NCI-H774 (cell line): ENCODE measurements at places on chromosomes 6 and 20.

- peak; percentile 78 for DNase-seq
Observed at GRCh38 chr6:3228046-3228671, 706 bp upstream of the TUBB2B start.

- DNase-seq: no peak
Observed at GRCh38 chr6:52457096-52457495, 37.0 kb downstream of the EFHC1 start.

- DNase-seq: no peak
Observed at GRCh38 chr6:35365594-35366203, 23.3 kb downstream of the PPARD start.

DNA sequence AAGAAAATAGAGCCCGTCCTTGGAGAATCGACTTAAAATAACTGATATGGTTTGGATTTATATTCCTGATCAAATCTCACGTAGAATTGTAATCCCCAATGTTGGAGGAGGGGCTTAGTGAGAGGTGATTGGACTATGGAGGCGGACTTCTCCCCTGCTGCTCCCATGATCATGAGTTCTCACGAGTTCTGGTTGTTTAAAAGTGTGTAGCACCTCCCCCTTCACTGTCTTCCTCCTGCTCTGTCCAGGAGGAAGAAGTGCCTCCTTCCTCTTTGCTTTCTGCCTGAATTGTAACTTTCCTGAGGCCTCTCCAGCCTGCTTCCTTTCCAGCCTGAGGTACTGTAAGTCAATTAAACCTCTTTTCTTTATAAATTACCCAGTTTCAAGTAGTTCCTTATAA is 529.2 kb downstream of the HAO1 start:
- no peak for DNase-seq

DNA sequence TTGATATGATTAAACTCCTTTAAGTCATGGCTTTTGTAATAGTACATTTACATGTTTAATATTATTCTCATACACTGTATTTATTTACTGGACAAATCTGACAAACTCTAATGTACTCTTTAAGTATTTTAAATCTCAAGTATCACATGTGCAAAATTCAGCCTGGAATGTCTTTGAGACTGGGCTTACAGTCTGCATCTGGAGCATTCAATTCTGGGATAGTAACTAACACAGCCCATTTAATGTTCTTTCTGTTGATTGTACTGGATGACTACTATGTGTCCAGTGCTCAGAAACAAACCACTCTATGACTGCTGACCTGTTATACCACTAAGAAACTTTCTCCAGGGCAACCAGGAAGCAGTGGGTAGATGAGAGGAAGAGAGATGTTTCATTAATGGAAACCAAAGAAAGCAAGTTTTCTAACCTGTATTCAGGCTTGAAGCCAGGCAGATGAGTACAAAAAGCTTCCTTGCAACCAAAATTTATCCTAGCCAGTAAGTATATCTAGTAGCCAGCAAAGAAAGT is 26.8 kb downstream of the FBXL4 start:
- no peak for DNase-seq

GRCh38 chr6:6927521-6928361 is 180.0 kb upstream of the RREB1 start:
- DNase-seq: no peak

GRCh38 chr6:18493382-18493891 is 106.3 kb downstream of the RNF144B start:
- no peak for DNase-seq

DNA sequence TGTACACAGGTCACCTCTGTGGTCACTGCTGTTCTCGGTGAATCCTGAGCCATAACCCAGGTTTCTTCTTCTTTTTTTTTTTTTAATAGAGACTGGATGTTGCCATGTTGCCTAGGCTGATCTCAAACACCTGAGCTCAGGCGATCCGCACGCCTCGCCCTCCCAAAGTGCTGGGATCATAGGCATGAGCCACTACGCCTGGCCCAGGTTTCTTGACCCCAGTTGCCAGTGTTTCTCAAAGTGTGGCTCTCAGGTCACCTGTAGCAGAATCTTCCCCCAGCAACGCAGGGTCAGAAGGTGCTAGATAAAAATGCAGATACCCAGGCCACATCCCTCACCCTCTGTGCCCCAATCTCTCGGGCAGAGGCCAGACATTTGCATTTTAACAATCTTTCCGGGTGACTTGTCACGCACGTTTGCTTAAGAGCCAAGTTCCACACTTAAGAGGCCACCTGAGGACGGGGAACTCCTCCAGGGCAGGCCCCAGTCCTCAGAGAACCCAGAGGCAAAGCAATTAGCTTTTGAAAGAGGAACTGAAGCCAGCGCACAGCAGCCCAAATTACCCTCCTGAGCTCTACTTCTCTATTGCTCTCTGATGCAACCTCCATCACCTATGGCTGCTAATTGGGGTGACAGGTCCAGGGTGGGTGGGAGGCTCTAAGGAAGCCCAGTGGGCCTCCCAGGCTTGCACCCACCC is 81.8 kb downstream of the NFATC2 start:
- DNase-seq: no peak

- DNase-seq: peak; percentile 28
Observed at GRCh38 chr20:17228624-17229061, 1.8 kb downstream of the PCSK2 start.

- DNase-seq: no peak
Observed at GRCh38 chr6:56620229-56620868, 22.3 kb downstream of the DST start.

DNA sequence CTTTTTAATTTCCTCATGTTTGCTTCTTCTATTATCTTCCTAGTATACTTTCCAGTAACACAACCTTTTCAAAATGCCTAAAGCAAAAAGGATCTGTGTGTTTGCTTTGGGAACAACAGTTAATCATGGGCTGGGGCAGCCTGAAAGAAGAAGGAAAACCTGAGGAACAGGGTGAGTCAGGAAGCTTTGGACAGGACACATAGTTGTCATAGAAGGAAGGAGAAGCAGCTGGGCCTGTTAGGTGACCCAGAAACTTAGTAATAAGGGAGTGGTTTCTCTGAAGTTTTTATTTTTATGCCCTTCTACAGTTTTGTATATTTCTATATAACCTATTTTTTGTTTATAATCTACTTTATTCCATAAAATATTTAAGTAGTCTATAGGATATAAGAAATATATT is 61.4 kb downstream of the CD24 start:
- DNase-seq: no peak

DNA sequence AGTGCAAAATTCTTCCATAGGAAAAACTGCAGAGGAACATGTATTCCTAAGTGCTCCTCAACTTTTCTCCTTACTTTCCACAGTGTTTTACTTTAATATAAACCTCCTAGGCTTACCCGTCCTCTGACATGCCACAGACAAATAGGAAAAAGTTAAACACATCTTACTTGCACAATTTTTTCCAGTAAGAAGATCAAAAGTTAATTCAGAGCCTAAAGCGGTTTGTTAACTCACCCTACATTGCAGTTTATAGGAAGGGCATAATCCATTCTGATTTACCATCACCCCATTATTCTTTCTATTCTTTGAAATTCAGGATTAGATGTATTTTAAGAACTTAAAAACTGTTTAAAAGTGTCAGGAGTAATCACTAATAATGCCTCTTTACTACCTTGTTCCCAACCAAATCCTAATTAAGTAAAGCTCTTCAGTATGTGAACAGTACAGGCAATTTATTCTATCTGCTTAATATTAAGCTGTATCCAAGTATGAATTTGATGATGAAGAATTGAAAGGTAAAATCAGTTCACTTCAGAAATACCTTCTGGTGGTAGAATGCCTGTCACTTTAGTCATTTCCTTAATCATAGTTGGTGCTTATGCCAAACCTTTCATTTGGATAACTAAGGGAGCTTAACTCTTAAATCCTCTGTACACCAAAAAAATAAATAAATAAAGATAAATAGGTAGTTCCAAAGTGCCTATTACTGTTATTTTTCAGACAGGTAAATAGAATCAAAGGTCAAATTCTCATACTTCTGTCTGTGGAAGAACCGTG is 292.0 kb downstream of the ALDH8A1 start:
- DNase-seq: no peak

GRCh38 chr6:159438106-159438505 is 254.9 kb downstream of the SOD2 start:
- no peak for DNase-seq

- no peak for DNase-seq
Observed at GRCh38 chr20:18166950-18167349, 29.3 kb downstream of the KAT14 start.

GRCh38 chr20:2093159-2093781 is 8.4 kb upstream of the STK35 start:
- DNase-seq: no peak

- DNase-seq: no peak
Observed at GRCh38 chr20:24958506-24959385, 9.7 kb downstream of the CST7 start.

DNA sequence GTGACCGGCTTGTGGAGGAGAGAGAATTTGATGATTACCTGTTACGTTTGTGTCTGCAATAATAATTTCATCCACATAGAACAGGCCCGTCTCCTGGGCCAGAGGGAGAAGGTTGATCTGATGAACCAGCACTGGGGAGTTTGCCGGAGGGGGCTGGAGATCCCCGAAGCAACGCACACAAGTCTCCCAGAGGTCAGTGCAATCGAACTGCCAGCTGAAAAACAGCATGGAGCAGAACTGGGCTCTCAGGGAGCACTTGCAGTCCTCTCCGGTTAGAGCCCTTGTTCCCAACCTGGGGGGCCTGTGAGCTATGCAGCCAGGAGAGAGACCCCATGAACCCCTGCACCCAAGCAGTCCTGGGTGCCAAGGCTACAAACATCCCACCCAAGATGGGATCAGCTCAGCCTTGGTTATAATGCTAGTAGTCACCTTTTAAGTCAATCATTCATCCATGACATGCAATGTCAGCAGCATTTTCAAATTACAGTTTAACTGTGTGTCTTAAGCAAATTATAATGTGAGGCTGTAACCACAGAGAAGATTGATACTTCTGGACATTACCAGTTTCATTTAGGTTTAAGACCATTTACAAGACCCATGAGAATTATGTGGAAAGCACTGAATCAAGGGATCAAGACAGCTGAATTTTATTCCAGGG is 34.2 kb downstream of the PKHD1 start:
- no peak for DNase-seq

DNA sequence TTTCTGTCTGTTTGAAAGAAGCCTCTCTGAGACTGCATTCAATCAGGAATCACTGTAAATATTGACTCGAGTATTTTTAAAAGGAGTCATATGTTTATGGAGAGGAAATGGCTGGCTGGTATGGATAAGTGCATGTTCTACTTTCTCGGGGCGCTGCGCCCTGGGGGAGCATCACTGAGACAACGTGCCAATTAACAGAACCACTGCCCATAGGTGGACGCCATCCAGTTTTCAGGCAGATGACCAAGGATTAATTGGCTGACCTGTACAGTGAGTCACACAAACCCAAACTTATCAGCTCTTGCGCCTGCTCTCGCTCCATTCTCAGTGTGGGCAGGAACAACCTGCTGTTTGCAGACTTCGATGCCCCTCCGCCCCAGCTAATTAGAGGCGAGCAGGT is 571.2 kb downstream of the QKI start:
- DNase-seq: no peak

DNA sequence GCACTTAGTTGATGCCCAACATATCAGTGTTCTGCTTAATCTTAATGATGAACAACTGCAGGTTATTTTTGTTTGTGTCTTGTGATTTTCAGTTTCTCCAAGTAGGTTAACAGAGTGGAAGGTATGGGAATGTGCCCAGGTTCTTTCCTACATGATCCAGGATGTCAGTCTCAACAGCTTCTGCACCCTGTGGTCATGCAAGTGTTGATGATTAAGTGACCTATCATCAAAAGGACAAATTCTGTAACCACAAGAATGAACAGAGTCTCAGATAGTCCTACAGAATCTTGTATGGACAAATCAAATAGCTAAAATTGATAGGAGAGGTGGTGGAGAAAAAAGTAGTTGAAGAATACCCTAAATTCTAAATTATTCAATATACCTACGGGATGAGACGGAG is 26.1 kb downstream of the MAN1A1 start:
- DNase-seq: no peak

- no peak for DNase-seq
Observed at GRCh38 chr6:13794184-13794583, 20.2 kb downstream of the MCUR1 start.

DNA sequence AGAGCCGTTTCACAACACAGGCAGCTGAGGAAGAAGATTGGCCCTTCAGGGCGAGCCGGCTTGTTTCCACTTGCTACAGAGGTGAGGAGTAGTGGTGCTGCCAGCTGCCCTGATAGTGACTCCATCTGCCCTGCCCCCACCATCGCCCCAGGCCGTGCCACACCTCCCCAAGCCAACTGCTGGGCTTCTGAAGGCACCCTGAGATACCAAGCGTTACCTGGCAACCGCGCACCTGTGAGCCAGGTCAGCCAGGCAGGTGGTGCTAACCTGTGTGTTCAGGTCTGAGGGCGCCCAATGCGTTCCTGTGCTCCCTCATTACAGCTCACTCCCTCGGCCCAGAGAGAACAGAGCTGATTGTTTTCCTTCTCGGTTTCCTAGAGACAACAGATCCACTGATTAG is 299.1 kb upstream of the ID4 start:
- peak; percentile 96 for DNase-seq

GRCh38 chr6:36596356-36596755 is 2.2 kb downstream of the SRSF3 start:
- DNase-seq: no peak

- DNase-seq: no peak
Observed at GRCh38 chr6:7836371-7837026, 74.1 kb downstream of the TXNDC5 start.
